NCI-H524 treated with DMSO at 0.1 percent for 48 hours (cell line): ENCODE measurements at places on chromosomes 5 and 9.

GRCh38 chr5:2867373-2867933 is 116.0 kb upstream of the IRX2 start:
- no peak for DNase-seq

DNA sequence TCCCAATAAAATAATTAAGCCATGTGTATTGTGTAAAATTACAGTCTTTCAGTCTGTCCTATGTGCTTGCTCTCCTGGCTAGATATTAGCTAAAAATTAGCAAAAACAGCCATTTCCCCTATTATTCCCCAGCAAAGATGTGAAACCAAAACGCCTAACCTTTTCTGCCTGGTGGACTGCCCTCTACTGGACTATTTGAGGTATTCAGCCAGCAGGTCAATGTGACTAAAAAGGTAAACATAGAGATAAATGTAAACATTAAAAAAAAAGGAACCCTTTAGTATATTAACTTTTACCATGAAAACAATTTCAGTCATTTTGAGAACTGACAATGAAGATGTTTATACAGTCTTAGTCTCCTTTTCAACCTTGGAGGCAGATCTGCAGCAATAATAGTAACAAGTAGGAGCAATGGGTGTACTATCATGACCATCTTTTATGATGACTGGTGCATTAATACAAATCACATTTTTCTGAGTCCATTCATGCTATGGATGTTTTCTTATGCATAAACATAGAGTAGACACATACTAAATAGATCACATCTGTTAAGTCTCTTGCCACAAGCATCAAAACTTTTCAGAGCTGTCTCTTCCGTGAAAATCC is 10.1 kb downstream of the ATG12 start:
- no peak for DNase-seq

GRCh38 chr5:43193894-43194265 is 1.9 kb downstream of the NIM1K start:
- no peak for DNase-seq

DNA sequence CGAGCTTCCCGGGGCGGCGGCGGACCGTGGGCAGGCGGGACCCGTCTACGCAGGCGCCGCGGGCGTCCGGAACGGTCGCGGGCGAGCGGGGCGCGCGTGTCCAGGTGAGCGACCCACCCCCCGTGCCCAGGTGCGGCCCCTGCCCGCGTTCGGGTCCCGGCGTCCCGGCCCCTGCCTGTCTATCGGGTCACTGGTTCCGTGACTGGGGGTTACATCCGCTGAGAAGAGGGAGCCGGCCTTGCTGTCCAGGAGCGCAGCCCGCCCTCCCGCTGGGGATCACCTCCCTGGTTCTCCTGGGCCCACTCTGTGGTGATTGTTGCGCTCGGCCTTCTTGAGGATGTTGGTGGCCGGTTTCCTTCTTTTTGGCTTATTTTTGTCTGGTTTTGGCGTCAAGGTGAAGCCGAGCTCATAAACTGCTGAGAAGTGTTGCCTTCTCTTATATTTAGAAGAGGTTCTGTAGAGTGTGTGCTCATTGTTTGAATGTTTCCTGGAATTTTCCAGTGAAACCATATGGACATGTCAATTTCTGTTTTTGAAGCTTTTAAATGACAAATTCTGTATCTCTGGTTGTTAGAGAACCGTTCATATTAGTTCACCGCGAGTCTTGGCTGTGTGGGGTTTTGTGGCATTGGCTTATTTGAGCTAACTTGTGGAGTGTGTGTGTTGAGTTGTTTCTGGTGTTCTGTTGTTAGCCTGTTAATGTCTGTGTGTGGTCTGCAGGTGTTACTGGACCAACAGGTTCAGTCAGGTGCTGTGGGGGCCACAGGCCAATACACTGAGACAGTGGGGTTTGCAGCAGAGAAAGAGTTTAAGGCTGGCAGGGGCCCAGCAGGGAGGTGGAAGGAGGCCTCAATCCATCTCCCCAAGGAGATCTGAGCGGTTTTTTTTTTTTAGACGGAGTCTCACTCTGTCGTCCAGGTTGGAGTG is 621 bp downstream of the CEP72 start:
- no peak for DNase-seq

DNA sequence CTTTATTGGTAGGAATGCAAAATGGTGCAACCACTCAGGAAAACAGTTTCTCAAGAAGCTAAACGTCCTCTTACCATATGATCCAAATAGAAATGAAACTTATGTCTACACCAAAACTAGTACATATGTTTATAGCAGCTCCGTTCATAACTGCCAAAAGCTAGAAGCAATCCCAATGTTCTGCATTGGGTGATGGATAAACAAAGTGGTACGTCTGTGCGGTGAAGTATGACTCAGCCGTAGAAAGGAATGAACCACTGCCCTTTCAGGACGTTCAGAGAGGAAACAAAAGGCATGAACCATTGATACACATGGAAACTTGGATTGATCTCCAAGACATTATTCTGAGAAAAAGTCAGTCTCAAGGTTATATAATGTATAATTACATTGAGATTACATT is 27.6 kb downstream of the HNRNPH1 start:
- DNase-seq: no peak

DNA sequence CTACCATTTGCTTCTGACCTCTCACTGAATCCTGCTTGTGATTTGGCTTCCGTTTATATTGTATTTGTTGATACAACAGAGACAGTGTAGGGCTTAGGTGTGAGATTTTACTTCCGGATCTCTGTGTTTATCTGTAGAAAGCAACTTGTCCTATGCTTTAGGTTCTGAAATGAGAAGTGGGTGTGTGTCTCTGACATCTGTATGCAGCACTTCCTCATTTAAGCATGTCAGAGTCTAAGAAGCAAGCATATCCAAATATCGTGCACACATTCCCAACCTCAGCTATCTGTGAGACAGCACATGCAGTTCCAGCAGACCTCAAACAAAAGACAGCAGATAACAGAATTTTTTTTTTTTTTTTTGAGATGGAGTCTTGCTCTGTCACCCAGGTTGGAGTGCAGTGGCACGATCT is 16.3 kb downstream of the KLF9 start:
- DNase-seq: no peak

DNA sequence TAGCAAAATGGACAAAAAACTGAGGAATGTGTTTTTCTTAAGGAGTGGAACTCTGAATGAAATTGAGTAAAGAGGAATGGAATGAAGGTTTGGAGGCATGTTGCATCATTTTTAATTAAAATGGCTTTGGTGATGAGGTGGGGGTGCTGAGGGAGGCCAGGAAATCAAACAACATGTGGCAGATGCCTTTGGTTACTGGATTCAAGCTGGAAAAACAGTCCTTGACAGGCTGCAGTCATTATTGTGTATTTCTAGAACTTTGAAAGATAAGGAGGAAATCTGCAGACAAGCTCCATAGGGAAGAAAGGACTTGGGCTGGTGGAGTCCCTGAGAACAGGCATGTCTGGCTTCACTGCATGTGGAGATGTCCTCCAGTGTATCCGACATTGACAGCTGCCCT is 203.5 kb upstream of the HAPLN1 start:
- no peak for DNase-seq

- DNase-seq: no peak
Observed at GRCh38 chr5:76202182-76202581, 119.0 kb downstream of the SV2C start.

- DNase-seq: no peak
Observed at GRCh38 chr5:80916676-80917075, 43.5 kb upstream of the RASGRF2 start.

DNA sequence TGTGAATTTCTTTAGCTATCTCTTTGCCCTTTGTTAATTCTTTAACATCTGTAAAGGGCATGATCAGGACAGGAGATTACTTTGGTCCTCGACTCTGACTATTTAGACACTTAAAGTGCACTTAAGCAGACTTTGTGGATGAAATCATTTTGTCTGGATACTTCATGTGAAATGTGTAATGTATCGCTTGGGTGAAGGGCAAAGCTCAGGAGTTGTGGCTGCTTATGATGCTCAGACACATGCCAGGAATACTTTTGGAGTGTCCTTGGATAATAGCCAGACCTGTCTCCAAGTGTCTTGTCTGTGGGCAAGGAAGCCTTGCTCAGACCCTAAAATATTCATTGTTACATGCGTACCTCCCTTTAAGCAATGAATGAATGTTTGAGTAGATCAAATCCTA is 87.8 kb downstream of the RAI14 start:
- peak; percentile 65 for DNase-seq

- DNase-seq: no peak
Observed at GRCh38 chr5:132147663-132148062, 74.1 kb downstream of the CSF2 start.

DNA sequence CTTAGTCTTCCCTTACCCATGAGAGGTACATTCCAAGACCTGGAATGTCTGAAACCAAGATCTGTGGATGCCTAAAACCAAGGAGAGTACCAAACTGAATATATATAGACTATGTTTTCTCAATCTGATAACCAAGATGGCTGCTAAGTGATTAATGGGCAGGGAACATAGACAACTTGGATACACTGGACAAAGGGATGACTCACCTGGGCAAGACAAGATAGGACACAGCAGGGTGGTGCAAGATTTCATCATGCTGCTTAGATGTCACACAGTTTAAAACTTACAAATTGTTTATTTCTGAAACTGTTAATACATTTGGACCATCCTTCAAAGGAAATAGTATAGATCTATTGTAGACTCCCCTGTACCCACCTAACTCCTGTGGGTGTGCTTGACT is 130.9 kb downstream of the HTR1A start:
- DNase-seq: no peak

- DNase-seq: no peak
Observed at GRCh38 chr9:133060417-133060841, 1.4 kb upstream of the CEL start.

DNA sequence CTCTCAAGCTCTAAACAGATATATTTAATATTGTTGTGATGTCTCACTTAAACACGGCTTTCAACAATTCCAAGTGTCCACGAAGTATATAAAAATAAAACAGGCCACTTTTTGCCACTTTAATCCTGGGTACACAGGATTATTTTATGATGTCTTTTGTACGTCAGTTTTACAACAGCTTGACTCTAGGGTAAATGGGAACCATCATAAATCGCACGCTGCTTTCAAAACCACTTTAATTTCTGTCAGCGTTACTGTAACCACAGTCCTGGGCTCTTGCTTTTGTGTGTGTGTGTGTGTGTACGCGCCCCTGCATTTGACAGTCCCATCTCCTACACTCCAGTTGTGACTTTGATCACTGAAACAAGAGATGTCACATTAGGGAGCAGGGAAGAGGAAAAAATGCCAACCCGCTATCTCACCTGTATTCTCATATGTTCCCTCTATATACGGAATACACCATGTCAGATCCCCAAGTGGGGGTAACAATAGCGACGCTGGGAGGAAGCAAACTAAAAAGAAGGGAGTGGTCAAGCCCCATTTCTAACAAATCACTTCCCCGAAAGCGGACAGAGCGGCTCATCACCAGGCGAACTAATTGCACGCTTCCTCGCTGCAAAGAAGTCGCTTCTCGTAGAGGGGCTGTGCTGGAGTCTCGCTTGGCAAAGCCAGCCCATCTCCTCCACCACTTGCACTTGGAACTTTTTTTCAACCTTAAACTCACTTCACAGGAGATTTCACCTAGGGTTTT is 1.2 kb downstream of the BNC2 start:
- DNase-seq: no peak

DNA sequence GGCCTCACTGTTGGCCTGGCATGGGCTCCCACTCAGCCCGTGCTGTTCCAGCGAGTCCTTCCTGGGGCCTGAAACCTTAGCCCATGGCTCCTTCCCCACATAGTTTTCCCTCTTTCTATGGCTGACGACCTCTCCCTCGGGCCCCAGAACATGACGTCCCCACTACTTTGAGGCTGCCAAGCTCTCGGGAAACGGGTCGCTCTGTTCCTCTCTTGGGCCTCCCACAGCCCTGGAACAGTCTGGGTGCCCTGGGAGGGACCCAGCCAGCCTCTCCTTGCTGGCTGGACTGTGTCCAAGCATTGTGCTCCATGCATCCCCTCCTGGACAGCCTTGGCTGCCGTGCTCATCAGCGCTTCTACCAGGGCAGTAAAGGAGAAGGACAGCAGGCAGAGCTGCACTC is 118.3 kb downstream of the SYK start:
- no peak for DNase-seq

GRCh38 chr9:137368431-137369035 is 54.4 kb downstream of the EXD3 start:
- DNase-seq: no peak

DNA sequence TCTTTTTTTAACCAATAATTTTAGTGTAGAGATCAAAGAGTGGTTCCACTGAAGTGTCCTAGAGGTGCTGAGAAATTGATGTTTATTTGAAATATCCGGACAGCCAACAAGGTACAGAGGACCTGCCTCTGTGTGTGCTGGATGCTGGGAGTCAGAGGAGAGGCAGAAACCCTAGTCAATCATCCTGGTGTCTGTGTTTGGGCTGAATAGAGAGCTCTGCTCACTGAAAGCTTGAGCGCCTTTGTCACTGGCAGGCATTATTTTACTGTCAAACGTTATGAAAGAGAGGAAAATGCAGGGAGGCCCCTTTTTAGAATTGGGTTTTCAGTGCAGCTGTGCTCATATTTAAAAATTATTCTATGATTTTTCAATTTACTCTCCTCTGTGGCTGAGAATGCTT is 480.3 kb upstream of the TYRP1 start:
- no peak for DNase-seq

GRCh38 chr5:132470010-132470392 is 20.6 kb downstream of the IRF1 start:
- DNase-seq: no peak

GRCh38 chr9:135524130-135524861 is 3.1 kb downstream of the LCN1 start:
- no peak for DNase-seq

- no peak for DNase-seq
Observed at GRCh38 chr5:96577909-96578308, 84.3 kb upstream of the CAST start.

- DNase-seq: no peak
Observed at GRCh38 chr9:111163716-111164389, 125.6 kb upstream of the LPAR1 start.

DNA sequence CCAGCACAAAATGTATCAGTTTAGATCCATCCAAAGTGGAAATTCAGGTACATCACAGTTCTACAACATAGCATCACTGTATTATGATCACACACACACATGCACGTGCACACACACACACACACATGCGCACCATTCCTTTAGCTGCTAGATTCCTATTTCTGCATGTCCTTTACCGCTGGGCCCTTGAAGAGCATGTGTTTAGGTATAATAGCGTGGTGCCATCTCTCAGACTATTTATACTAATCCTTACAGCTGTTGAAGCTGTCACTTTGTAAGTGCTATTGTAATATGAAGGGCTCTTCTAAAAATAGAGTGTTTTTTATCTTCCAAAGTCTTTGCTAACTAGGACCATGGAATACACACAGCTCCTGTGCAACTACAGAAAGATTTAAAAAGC is 308.8 kb upstream of the TRPC7 start:
- DNase-seq: peak; percentile 35

DNA sequence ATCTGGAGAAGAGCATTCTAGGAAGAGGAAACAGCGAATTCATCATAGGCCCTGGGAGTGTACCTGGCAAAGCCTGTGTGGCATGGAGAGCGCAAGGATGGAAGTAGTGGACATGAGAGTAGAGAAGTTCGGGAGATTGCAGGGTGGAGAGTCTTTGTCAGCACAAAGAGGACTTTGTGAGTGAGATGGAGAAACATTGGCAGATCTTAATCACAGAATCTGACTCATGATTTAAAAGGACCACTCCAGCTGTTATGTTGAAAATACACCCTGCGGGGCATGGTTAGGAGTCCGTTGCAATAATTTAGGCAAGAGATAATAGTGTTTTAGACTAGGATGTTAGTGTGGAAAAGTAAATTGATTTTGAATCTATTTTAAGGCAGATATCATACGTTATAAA is 116.9 kb downstream of the HACD4 start:
- no peak for DNase-seq

- no peak for DNase-seq
Observed at GRCh38 chr5:165874851-165875250, 2369.4 kb downstream of the MAT2B start.
